Activated naive CD8-positive, alpha-beta T cell treated with anti-CD3 and anti-CD28 coated beads for 36 hours (primary cell): ENCODE measurements at places on chromosomes 7 and 10. TPM values are rescaled to one million over a fixed set of nuclear protein-coding genes. Genes with fewer than 3 reads are reported as not detected.

GRCh38 chr7:75861636-75862035 is 17.2 kb upstream of the RHBDD2 start:
- no peak for DNase-seq

DNA sequence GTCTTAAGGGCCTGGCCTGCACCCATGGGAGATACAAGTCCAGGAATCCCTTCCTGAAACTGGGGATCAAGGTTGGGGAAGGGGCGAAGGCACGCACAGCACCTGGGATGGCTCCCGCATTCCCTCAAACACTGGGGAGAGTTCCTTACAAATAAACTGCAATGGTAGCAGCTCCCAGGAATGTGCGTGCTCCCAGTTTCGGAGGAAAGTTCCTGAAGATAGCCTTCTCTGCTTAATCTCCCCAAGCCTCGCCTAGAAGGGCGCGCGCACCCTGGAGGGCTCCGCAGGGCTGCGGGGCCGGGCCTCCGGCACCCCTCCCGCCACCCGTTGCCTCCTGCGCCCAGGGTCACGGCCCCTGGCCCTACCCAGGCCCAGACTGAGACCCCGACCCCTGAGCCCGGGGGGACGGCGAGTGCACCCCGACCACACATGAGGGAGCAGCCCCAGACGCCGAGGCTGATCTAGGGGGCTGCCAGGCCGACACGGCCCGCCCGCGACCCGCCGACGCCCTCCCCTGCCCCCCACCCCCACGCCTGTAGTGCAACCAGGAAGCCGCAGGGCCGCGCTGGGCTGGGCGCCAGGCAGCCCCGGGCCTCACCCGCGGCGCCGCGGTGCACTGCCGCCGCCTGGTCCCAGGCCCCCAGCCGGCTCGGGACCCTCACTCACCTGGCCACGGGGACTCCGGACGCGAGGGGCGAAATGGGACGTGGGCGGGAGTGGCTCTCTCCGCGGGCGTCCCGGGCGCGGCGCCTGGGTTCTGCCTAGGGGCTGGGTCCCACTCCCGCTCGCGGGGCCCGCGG is 460 bp downstream of the ANXA11 start:
- DNase-seq = peak; percentile 49

DNA sequence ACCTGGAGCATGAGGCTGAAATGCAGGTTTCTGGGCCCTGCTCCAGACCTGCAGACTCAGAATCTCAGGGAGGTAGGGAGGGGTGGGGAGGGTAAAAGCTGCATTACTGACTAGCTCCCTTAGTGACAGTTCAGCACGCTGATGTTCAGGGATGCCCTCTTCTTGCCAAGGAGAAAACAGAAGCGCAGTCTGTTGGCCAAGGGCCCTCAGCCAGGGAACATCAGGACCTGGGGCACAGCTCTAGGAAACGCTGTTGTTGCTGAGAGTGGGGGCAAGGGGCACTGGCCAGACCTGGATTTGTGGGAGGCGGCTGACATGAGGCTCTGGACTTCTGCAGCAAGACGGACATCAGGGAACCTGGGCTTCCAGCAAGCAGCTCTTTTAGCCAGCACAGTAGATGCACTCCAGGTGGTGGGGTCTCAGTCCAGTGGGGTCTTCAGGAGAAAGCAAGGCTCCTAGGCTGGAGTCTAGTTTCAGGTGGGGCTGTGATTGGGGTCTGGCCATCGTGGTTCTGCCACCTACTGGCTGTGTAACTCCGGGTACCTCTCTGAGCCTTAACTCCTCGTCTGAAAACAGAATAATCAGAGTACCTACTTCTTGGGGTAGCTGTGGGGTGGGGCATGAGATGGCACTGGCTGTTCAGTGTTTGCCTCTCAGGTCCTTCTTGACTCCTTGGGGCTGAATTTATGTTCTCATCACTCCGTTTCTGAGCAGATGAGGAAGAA is 72.9 kb upstream of the PRLHR start:
- DNase-seq = no peak

DNA sequence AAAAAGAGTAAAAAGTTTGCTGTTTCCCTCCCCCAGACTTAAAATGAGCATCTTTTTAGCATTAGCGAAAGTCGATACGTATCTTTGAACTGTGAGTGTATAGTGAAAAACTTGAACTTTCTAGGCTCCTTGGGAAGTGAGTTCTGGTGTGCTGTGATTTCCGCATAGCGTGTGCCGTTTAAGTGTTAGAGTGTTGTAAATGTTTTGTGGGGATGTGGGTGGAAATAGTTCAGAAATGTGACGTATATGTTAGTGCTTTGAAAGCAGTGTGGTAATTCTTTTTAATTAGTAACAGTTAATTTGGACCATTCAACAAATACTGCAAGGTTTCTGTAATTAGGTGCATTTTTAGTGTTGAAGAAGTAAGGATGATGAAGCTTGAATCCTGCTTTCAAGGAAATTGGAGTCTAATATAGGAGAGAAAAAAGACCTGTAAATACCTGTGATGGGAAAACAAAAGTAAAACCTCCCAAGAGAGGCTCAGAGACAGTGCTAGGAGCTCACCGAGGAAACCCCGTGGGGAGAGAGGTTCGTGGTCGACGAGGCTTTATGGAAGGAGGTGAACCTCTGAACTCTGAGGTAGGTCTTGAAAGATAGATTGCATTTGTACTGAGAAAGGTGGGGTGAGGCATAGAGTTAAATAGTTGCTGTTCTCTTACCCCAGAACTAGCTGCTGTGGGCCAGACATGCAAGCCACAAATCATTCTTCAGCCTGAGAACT is 40.8 kb downstream of the RBM33 start:
- DNase-seq = peak; percentile 28

DNA sequence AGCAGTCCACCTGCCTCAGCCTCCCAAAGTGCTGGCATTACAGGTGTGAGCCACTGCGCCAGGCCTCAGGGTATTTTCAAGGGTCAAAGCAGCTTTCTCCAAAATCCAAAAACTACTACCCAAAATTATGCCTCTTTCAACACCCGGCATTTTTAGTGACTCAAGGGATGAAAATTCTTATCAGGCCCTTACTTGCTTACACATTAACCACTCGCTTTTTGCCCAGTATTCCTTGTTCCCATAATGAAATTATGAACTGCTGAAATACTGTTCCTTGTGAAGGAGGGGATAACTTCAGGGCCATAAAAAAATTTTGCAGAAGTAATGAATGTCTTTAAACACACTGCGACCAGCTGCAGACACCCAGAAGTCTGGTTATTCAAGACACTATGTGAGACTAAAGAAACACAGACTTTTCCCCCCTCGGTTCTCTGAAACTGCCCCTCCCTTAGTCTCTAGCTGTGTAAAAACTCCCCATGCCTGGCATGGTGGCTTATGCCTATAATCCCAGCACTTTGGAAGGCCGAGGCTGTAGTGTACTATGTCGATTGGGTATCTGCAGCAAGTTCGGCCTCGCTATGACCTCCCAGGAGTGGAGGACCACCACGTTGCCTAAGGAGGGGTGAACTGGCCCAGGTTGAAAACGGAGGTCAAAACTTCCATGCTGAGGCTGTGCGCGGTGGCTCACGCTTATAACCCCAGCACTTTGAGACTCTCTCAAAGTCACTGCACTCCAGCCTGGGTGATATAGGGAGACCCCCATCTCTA is 12.0 kb downstream of the FXYD4 start:
- no peak for DNase-seq

GRCh38 chr10:82685087-82685486 is 810.1 kb downstream of the NRG3 start:
- no peak for DNase-seq

DNA sequence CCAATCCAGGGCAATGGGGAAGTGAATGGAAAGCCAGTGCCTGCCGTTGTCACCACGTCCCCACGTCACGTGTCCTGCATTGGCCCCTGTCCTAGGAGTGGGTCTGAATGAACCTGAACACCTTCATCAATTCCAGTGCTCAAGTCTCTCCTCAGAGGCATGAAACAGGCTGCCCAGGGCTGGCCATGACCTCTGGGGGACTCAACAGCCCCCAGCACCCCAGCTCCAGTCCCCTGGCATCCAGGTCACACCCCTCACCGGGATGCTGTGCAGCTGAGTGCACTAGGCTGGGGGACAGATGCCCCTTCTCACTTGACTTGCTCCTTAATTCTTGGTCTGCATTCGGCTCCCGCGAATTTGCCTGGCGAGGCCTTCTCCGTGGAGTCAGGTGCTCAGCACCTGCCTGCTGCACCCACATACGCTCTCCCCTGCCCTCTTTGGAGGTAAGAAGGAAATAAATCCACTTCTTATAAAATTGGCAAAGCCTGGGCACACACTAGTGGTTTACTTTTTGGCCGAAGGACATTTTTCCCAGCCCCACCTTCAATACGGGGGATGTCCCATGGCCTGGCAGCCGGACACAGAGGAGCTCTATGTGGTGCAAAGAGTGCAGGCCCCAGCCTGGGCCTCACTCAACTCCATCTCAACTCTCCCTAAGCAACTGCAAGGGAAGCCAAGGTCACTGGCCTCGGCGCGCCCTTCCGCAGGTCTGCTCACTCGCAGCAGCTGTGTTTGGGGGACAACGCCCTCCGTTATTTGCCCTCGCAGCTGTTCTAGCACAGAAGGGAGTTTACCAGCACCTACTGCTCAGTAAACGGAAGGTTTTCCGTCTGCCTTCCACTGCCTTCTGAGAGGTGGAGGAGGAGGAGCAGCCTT is 77.6 kb upstream of the SHH start:
- no peak for DNase-seq

Gene PDZD7
- total RNA-seq = 0.14 TPM

DNA sequence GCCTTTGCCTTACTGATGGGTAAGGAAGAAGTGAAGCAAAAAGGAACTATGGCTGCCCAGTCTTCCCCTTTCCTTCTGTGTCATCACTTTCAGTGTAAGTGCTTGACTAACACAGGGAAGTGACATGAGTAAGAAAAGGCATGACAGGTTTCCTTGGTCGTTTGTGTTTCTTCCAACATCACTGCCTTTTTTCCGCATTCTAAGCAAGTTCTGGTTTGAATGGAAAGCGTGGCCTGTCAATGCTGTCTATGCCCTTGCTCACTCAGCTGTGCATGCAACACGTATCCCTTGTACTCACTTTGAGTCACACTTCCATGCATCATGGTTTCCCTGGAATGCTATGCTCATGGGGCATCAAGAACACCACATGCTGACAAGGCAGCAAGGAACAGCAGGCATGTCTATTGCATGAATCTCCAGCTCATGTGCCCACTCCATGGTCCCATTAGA is 111.8 kb downstream of the OAT start:
- no peak for DNase-seq

- DNase-seq = no peak
These were observed 111.4 kb upstream of the FGFR2 start for GRCh38 chr10:121709675-121710073.

DNA sequence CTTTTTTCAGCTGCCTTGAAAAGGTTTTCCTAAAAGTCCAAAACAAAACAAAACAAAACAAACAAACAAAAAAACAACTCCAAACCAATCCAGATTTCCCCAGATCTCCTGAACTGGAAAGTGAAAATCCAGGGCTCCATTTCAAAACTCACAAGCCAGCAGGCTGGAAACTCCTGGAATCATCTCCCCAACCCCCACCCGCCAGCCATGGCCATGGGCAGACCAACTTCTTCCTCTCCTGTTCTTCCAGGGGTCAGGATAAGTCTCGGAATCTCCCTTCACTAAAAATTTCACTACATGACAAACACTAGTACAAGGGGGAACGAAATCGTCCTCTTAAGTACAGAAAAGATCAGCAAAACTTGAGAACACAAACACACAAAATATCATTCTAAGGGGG is 40.4 kb downstream of the GNA12 start:
- no peak for DNase-seq

- DNase-seq = no peak
These were observed 567.8 kb downstream of the IPMK start for GRCh38 chr10:57699944-57700343.

Gene PLAC9
- total RNA-seq = not detected

DNA sequence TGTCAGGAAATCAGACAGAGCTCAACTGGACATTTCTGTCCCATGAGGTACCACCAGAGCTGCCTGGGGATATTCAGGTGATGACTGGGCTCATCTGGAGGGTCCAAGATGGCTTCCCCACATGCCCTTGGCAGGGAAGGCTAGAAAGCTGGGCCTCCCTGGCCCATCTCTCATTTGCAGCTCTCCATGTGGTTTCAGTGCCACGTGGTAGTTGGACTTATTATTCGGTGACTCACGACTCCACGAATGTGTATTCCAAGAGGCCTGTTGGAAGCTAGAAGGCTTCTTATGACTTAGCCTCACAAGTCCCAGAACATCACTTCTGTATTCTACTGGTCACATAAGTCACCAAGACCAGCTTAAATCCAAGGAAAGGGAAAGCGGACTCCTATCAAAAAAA is 22.8 kb downstream of the NSMCE4A start:
- no peak for DNase-seq

GRCh38 chr10:86086418-86086817 is 280.2 kb downstream of the GRID1 start:
- no peak for DNase-seq

GRCh38 chr7:142153400-142153799 is 41.9 kb downstream of the MGAM2 start:
- no peak for DNase-seq

GRCh38 chr7:32062150-32062549 is 8.1 kb downstream of the PDE1C start:
- DNase-seq = peak; percentile 2

GRCh38 chr10:78817361-78817760 is 251.4 kb upstream of the ZMIZ1 start:
- no peak for DNase-seq

DNA sequence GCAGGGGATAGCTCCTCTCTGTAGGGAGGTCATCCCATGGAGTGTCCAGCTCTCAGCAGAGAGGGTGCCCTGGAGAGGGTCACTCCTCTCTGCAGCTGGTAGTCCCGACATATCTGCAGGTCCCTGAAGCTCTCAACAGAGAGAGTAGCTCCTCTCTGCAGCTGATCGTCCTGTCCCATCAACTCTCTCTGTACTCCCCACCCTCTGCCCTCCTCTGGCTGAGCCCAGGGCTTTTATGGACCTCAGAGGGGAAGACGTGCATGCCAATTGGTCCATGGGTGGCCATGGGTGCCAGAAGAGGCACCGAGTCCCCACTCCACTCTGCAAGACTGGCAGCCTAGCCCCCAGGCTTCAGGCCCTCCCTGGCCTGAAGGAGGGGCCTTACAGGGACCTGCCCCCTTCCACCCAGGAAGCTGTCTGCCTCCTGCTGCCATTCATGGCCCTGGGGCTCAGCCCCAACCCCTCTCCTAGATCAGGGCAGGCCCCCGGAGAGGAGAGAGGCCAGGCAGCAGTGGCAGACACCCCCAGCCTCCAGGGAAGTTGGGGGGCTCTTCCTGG is 9.0 kb upstream of the BLVRA start:
- no peak for DNase-seq

- no peak for DNase-seq
These were observed 581.7 kb downstream of the SDK1 start for GRCh38 chr7:3882782-3883181.

GRCh38 chr10:36650274-36650673 is 475.1 kb upstream of the ANKRD30A start:
- no peak for DNase-seq

DNA sequence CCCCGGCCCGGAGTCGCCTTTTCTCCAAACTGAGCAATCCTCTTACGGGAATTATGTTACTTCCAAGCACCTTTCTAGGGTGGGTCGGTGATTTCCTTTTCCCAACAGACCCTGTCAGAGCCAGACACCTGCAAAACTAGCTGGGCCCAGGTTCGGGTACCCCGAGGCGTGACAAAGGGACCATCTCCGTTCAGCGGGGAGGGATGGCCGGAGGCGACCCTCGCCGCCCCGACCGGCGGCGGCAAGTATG is 445 bp downstream of the PPA1 start:
- DNase-seq = no peak
